ENCODE measurements at places on chromosomes 4 and X.

DNA sequence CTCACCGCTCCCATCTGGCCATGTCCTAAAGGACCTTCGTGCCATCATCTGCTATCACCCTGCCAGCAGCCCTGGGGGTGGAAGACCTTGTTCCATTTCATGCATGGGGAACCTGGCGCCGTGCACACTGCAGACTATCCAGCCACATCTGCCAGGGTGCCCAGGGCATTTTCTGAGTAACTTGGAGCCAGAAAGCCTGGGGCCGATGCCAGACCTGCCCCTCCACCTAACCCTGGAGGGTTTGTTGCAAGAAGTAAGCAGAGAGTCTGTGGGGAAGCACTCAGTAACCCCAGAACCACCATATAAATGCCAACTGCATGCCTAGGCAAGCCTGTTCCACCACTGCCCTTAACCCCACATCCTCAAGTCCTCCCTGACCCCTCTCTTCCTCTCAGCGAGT lies 7.3 kb downstream of the HAUS7 start:
- DNase-seq, result no peak

DNA sequence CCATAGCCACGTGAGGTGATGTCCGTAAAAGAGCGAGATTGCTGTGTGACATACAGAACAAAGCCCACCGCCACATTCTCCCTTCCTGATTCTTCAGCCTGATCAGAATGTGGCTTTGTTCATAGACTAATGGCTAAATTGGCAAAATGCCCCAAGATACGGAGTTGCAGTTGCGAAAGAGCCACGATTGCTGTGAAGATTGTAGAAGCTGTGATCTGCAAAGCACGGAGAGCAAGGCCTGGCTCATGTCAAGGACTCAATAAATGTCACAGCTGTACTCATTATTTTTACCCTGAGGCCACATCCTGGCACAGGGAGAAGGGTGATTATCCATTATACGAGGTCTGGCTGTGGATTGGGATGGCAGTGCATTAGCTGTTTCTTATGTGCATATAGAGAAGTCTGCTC lies 34.2 kb downstream of the ARSD start:
- no peak for DNase-seq

DNA sequence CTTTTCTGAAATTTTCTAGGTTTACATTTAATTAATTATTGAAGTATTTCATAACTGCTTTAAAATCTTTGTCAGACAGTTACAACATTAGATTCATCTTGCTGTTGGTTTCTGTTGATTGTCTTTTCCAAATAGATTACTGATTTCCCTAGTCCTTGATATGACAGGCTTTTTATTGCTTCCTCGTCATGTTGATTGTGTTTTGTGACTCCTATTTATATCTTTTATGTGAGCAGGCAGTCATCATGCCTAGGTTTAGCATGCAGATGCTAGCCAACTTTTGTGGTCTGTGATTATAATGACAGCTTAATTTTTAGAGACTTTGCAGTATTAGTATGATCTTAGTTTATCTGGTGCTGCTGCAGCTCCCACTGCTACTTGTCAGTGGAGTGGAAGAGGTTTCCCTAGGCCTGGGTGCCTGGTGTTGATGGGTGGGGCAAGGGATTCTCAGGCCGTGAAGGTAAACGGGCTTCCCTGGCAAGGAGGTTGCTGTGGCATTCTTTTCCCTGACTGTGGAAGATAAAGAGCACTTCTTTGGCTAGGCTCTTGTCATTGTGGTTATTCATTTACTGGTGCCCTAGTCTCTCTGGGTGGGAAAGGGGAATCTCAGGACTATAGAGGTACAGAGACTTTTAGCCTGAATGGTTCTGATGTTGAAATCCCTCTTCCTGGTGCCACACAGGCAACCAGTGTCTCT lies 65.7 kb downstream of the SERPINA7 start:
- no peak for DNase-seq

GRCh38 chr4:98352396-98352795 lies 91.2 kb downstream of the RAP1GDS1 start:
- no peak for DNase-seq

DNA sequence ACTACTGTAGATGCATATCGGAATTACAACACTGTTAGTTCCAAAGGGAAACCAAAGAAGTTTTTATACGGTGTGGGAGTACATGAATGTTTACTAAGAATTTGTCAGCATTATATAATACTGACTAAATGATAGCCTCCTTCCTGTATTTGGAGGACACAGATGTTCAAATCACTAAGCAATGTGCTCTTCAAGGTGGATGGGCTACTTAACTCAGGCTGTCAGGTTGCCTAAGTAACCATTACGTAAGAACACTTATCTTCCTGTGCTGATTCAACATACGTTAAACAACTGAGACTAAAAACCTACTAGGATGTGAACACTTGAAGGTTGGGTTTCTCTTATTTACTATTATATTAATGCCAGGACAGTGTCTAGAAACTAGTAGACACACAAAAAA lies 81.9 kb upstream of the HPGD start:
- DNase-seq, result no peak

- DNase-seq, result no peak
Measured at GRCh38 chr4:42282081-42282901, 115.0 kb upstream of the SHISA3 start.

- no peak for DNase-seq
Measured at GRCh38 chrX:102995316-102995715, 58.2 kb downstream of the RAB40AL start.

DNA sequence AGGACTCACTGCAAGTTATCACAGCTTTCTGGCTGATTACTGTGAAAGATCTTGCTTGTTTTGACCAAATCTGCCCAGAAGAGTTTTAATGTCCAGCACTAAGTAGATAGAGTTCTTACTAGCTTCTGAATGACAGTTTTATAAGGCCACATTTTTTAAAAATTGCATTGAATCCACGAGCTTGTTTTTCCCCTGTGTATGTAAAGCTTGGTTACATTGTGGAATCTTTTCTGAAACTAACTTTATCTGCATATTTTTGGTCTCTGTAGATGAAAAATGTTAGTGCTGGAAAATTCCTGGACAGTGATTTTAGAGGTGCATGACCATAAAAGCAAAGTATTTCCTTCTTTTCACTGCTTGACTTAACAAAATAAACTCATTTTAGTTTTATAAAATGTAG lies 650.3 kb upstream of the FAM241A start:
- no peak for DNase-seq

DNA sequence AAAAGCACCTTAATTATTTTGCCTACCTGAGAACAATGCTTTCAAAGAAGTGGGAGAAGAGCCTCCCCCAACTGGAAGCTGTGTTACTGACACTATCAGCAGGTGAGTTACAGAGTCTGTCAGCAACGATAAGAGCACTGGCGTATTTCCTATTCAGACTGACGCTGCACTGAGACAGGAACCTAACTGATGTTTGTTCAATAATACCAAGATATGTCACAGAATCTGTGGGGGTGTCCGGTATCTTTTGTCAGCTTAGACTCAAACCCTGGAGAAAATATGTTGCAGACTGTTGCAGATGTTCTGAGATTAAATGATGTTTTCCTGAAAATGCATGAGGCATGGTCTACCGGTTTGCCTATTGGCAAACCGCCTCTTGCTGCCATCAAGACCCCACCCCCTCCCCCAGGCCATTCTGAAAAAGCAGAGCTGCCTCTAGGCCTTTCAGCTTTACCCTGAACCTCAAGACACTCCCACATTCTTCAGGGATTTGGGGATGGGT lies 115.2 kb upstream of the KIT start:
- no peak for DNase-seq

DNA sequence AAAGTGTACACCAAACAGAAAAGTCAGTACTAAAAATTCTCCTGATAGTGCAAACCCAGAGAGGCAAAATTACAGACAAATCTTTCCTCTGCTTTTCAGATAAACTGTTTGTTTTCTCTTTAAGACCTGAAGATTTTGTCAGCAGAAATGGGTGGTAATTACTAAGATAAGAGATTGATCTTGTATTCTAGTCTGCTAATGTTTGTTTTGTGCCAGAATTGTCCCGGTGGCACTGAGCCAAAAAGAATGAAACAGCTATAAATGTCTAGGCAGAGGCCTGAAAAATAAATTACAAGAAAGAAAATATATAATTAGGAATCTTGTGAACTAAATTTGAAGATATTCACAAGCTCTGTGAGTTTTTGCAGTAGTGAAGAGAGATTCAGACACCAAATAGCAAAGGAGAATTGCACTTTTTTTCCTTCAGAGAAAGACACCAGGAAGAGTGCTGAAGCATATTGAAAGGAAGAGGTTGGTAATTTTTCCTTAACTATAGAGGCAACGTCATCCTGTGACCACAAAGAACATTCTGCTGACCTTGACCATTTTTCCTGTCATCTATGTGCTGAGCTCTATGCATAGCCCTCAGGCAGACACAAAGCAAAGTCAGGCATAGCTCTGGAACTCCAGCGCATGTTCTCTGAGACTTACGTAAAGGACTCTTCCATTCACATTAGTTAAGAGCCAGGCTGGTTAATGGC lies 314.5 kb upstream of the RASGEF1B start:
- DNase-seq, result no peak

DNA sequence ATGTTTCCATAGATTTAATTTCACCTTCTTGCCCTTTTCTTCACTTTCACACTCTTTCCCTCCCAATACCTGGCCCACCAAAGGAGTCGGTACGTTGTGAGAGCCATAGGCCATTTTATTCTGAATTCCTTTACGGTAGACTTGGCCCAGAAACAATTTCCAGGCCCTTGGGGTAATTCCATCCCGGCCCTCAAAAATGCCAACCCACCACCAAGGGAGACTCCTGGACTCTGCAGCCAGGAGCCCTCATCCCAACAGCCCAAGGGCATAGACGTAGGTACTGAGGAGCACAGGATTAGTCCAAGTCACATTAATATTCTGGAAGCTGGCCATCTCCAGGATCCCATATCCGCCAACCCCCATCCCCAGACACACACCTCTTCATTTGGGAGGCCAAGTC lies 102.9 kb downstream of the LIMCH1 start:
- no peak for DNase-seq

DNA sequence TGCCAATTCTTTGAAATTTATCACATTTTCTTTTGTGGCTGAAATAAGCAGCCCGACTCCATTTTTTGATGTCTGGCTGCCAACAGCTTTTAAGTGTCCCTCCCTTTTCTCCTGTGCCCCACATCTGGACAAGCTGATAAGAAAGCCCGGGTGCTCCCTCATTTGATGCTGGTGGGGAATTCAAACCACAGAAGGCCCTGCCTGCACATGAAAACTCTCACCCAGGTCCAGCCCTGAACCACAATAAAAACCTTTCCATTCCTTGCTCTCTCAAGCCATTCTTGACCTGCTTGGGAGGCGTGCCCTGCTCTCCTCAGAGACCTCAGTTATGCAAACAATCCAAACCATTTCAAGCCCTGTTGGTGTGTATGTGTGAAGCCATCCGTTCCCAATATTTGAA lies 93.9 kb downstream of the FAM53A start:
- no peak for DNase-seq

GRCh38 chr4:11765849-11766453 lies 337.3 kb upstream of the HS3ST1 start:
- no peak for DNase-seq

DNA sequence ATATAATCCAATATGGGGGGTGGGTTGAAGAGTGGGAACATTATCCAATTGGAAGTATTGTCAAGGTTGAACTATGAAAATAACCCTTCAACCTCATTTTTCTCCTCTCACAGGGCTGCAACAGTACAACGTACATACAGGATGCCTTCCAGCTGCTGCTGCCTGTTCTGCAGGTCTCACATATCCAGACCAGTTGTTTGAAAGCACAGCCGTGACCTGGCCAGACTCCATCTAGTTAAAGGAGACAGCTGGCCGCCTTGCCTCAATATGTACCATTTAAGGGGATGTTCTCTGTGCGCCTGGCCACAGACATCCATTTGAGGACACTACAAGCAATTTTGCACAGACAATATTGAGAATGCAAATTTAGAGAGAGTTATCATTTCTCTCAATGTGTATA lies 75.7 kb downstream of the FAM114A1 start:
- DNase-seq, result no peak

DNA sequence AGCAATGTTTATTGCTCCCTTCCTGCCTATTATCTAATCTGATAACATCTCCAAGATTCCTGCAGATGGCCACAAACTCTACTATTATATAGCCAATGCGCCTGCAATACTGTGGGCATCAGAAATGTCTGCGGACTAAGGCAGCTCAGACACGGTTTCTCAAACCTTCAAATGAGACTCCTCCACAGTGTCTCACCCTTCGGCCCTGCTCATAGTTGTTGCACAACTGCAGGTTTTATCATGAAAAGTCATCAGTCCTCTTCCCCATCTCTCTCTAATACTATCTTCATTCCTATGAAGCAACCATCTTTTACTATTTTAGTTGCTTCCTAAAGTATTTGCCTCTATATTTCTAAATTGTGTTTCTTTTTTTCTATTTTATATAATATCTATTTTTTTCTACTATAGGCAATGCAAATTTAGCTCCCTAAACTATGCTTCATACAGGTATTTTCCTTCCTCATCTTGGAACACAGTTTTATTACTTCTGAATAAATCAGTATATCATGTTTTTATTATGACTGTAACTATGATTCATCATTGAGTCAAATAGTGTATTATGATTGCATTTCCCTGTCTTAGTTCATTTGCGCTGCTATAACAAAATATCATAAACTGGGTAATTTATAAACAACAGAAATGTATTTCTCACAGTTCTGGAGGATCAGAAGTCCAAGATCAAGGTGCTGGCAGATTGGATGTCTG lies 129.7 kb upstream of the EDNRA start:
- no peak for DNase-seq

- no peak for DNase-seq
Measured at GRCh38 chrX:78105944-78106650, 2.0 kb downstream of the PGK1 start.

GRCh38 chrX:42538405-42538804 lies 239.6 kb downstream of the PPP1R2C start:
- DNase-seq, result no peak

DNA sequence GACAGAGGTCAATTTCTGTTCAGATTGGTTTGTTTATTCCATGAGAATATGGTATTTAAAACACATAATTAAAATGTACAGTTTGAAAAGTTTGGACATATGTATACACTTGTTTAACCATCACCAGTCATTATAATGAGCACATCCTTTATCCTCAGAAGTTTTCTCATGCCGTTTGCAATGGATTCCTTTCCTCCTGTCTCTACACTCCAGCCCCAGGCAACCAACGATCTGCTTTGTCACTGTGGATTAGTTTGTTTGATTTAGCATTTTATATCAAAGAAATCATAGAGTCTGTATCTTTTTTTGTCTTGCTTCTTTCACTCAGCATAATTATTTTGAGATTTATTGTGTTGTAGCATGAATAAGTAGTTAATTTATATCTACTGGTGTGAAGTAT lies 243.0 kb upstream of the TRAM1L1 start:
- no peak for DNase-seq

DNA sequence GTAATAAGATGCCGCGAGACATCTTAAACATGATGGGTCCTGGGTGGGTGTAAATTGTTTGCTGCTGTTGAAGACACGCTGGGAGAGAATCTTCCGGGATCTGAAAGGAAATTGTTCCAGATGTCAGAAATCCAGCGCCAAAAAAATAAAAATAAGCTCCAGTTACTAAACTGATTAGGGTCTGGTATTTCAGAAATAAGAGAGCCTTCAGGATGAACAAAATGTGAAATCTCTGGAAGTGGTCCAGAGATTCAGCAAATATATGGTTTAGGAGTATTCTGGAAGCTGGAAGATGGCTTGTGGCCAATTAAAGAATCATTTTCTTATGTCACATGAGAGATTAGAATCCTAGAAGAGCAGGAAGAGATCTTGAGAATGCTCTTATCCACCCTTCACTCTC lies 75.8 kb upstream of the NHS start:
- DNase-seq, result no peak
